Activated T-helper 1 cell treated with anti-CD3 and anti-CD28 coated beads, Interleukin-2, amount 50 U/mL, for 16 hours (primary cell): ENCODE measurements at places on chromosomes 16 and 17.

GRCh38 chr17:38892083-38892482 lies 22.2 kb downstream of the LASP1 start:
- DNase-seq = no peak

DNA sequence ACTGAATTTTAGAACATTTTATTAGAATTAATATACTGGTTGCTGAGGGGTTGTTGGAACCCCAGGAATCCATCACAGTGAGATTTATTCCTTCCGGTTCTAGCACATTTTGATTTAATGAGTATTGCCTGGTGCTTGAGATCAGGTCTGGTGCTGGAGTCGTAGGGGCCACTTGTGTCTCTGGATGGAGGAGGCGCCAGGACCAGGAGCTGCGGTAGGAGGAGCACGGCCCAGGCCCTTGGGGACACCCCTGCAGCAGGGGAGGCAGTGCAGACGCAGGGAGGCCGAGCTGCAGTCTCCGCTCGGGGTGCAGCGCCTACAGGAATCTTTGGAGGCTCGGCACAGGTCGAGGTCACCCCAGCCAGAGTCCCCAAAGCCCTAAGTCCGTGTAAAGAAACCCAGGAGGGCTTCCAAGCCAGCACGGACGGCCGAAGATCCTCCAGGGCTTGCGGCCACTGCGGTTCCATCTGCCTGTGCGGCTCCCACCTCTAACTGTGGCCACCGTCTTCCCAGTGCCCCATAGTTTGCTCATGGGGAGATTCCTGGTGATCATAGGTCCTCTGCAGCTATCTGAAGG lies 66.2 kb upstream of the CREBBP start:
- no peak for DNase-seq

DNA sequence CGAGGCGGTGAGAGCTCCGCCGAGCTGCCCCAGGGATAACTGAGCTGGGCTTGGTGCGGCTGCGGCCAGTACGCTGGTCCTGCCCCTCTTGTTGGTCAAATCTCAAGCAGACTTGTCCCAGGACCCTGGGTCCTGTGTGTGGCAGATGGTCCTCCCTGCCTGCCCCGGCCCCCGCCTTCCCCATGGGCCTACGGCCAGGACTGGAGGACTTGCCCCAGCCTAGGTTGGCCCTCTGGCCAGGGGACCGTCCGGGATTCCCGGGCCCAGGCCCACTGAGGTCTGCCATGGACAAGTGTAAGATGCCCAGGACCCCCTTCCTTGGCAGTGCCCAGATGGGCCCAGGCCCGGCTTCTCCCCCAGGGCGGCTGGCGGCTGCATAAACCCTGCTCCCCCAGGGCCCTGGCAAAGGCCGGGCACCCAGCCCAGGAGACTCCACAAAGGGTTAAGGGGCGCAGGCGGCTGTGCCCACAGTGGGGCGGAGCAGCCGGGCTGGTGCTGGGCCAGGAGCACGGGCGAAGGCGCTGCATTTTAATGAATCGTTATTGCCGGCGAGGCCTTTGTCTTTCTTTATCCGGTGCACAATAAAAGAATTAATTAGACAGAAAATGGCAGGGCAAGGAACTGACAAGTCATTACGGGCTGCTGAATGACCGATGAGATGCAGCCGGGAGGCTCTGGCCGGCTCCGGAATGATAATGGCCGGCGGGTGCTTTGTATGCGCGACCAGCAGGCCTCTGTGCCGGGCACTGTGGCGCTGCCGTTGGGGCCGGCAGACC lies 9.1 kb downstream of the SOX8 start:
- DNase-seq = no peak

DNA sequence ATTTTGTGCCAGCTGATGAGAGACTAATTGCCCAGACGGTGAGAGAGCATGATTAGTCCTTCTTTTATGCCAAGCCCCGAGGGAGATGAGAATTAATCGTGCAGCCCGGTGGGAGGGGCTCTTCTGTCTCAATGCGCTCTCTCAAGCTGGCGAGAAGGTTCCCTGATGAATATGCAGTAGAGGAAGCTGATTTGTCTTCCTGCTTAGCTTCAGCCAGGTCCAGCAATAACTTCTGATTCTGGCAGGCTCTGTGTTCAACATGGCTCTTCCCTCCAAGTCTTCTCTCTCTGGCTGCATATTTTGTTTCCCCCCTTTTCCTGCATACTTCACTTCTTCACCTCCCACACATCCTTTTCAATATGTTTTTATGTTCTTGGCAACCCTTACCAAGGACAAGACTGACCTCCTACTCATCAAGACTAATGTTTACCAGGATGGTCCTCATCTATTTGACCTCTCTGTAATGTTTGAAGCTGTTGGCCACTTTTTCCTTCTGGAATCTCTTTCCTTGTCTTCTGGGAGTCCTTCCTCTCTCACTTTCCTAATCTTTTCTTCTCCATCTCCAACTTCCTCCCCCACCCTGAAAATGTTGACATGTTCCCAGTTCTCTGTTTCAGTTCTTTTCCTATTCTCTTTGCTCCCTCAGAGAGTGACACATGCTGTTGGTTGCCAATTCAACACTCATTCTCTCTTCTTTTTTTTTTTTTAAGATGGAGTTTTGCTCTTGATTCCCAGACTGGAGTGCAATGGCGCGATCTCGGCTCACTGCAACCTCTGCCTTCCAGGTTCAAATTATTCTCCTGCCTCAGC lies 33.1 kb downstream of the ARL4D start:
- DNase-seq = no peak

GRCh38 chr16:64211331-64211730 lies 910.5 kb downstream of the CDH11 start:
- no peak for DNase-seq

GRCh38 chr16:56294579-56294978 lies 103.3 kb downstream of the GNAO1 start:
- DNase-seq = no peak

- no peak for DNase-seq
Observed at GRCh38 chr17:68204736-68205135, 43.1 kb upstream of the AMZ2 start.

DNA sequence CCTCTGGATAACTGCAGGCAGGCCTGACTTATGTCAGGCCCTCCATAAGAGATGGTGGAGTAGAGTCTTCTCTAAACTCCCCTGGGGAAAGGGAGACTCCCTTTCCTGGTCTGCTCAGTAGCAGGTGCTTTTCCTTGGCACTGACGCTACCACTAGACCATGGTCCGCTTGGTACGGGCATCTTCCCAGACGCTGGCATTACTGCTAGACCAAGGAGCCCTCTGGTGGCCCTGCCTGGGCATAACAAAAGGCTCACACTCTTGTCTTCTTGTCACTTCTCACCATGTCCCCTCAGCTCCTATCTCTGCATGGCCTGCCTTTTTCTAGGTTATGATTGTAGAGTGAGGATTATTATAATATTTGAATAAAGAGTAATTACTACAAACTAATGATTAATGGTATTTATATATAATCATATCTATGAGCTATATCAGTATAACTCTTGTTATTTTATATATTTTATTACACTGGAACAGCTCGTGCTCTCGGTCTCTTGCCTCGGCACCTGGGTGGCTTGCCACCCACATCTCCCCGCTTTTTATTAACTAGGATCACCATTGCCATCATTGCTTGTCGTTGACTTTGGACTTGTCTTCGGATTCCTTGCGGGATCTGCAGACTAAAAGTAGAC lies 59.8 kb upstream of the ARL4D start:
- DNase-seq = peak; percentile 36

DNA sequence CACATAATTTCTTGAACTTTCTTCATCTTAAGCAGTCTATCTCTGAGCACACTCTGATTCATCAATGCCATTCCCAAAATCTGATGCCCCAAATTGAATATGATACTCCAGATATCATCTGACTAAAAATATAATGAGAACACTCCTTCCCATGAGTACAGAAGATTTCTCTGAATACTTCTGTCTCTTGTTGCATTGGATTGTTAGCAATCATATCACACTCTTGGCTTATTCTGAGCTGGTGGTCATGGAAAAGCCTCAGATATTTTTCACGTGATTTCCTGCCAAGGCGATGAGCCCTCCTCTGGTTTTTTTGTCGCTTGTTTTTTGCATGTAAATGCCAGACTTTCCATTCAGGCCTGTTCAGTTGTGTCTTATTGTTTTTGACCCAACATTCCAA lies 87.2 kb downstream of the NOG start:
- DNase-seq = no peak

GRCh38 chr16:87129771-87130170 lies 187.4 kb downstream of the C16orf95 start:
- no peak for DNase-seq
